Activated T-helper 9 cell treated with anti-CD3 and anti-CD28 coated beads, Interleukin-2, amount 50 U/mL, for 16 hours (primary cell): ENCODE measurements at places on chromosomes 2 and 18.

- DNase-seq = no peak
Observed at GRCh38 chr2:237618449-237618848, 8.9 kb upstream of the LRRFIP1 start.

GRCh38 chr2:43518718-43519117, 77.1 kb downstream of the THADA start:
- no peak for DNase-seq

DNA sequence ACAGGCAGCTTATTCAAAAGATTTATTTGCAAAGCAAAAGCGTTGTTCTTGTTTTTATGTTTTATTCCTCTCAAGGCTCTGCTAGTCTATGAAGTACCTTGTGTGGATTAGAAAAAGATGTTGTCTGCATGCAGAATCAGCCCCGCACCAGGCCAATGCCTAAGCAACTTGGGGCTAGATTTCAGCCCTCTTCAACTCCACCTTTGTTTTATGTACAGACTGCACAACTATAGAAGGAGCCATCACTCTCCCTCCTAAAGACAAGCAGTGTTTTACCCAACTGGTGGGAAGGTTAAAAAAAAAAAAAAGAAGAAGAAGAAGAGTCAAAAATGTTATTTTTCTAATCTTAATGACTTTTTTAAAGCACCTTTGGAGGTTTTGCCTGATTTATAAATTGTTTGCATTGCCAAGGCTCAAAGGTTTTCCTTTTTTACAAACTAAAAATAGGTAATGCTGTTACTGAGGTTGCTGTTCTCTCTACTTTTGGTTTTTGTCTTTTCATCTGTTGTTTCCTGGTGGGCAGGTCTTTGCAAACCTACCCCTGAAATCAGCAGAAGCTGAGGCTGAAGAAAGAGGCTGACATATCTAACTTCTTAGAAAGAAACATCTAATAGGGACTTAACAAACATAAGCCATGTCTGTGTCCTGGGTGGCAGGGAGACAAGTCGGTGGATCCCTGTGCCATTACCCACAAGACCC, 164.0 kb downstream of the SLC39A10 start:
- no peak for DNase-seq

GRCh38 chr2:164371916-164372315, 249.4 kb downstream of the GRB14 start:
- no peak for DNase-seq

- no peak for DNase-seq
Observed at GRCh38 chr2:237075749-237076599, 9.7 kb upstream of the COPS8 start.

- DNase-seq = no peak
Observed at GRCh38 chr2:64908406-64908805, 80.8 kb upstream of the SLC1A4 start.

DNA sequence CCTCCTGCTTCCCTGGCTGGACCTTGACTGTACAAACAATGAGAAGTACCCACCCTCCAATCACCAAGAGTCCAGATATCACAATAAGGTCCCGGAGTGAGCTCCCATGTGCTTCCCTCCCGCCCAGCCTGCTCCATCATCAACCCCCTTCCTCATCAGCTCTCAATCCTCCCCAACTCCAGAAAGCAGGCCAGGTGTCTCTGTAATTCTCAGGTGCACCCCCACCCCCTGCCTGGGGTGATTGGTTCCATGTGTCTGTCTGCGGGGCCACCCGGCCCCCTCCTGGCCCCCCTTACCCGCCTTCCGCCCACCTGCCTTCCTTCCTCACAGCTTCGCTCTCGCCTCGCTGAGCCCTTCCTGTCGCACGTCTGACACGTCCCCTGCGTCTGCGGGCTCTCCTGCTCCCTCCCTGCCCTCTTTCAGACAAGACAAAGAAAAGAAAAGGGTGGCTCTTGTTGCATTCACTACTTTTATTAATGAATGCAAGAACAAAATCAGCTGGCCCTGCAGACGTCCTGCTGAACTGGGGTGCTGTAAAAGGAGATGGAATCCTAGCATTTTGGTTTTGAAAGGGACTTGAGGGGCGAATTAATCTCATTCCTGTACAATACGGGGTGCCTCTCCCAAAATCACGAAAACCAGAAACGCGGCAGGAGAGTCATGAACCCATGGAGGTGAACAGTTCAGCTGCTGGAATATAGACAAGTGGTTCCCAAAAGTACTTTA, 26.5 kb upstream of the IGFBP2 start:
- DNase-seq = no peak

- no peak for DNase-seq
Observed at GRCh38 chr2:170204298-170204951, 26.5 kb downstream of the MYO3B start.

DNA sequence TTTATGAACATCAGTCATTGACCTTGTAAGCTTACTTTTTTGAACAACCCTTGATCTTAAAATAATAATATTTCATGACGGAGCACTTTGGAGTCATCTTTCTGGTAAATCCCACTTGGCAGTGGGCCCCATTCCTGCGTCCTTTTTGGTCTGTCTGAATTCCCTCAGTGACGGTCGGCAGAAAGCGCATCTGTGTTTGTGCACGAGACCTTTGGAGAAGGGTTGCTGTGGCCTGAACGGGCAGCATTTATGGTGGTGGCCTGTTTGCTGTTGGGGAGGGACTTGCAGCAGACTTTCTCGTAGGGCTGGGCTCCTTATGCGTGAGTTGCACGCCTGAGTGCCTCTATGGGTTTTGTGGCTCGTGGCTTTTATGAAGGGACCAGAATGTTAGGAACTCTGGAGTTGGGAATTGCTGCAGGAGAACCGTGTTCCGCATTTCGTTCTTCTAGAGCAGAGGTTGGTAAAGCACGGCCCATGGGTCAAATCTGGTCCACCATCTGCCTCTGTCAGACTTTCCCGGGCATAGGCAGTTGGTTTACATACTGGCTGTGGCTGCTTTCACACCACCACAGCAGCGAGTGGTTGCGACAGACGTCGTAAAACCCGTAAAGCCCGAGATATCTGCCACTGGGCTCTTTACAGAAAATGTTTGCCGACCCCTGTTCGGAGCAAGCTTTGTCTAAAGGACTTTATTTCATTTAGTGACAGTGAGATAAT, 30.8 kb downstream of the LPIN1 start:
- DNase-seq = no peak

DNA sequence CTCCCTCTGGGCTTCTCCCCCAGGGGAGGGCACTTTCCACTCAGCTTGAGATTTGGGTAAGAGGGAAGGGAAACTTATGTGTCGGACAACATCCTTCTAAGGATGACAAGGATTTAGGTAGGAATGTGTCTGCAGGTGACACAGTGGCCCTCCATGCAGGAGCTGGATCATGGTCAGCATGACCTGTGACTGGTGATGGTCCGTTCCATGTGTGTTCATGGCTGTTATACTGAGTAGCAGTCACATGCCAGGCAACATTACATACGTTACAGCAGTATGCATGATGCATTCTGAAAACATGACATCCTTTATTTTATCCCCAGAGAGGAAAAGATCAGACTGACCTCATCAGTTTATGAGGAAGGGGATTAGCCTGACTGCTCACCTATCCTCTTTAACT, 192.1 kb downstream of the SEPTIN10 start:
- DNase-seq = no peak

DNA sequence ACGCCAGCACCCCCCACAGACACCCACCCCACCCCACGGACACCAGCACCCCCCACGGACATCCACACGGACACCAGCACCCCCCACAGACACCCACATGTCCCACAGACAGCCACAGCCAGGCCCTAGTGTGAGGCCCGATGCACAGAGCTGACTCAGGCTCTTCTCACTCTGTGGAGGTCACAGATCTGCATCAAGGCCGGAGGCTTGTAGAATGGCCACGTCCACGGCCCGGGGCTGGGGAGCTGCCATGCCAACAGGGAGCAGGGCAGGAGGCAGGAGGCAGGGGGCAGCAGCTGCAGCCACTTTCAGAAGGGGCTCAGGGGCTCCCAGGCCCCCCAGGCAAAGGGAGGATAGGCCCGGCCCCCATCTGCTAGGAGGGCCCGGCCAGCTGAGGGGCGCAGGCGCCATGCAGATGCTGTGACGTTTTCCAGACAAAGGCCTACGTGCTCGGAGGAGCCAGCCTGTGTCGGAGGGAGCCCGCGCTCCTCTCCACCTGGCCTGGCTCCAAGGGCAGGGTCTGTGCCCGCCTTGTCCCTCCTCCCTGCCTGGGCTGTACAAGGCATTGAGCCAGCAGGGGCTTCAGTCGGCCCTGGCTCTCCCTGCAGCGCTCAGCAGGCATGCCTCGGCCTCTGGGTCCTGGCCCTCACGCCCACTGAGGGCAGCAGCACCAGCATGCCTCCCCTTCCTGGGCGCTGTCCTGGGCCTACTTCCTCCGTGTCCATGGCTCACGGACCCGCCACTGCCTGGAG, 249.0 kb downstream of the TWIST2 start:
- DNase-seq = no peak

- DNase-seq = no peak
Observed at GRCh38 chr2:25184254-25184653, 15.9 kb upstream of the POMC start.

- DNase-seq = no peak
Observed at GRCh38 chr2:16012626-16013358, 72.4 kb downstream of the MYCN start.
